Activated gamma-delta T cell (primary cell): ENCODE measurements at places on chromosomes 3 and 15.

DNA sequence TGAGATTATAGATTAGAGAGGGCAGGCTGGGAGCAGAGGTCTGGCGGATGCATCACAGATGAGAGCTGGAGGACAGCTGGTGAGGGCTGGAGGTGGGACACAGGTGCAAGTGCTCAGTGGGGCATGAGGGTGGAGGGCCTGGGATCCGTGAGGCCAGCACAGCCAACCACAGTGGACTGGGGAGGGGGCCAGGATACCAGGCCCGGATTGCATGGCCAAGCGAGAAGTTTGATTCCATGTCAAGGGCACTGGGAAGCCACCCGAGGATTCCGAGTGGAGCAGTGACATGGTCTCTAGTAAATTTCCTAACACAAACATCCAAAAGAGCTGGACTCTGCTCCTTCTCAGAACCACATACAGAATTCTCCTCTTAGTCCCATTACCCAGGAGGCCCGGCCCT lies 44.0 kb upstream of the SLC41A3 start:
- no peak for DNase-seq

- DNase-seq, result no peak
Observed at GRCh38 chr3:102536456-102536855, 101.6 kb downstream of the ZPLD1 start.

DNA sequence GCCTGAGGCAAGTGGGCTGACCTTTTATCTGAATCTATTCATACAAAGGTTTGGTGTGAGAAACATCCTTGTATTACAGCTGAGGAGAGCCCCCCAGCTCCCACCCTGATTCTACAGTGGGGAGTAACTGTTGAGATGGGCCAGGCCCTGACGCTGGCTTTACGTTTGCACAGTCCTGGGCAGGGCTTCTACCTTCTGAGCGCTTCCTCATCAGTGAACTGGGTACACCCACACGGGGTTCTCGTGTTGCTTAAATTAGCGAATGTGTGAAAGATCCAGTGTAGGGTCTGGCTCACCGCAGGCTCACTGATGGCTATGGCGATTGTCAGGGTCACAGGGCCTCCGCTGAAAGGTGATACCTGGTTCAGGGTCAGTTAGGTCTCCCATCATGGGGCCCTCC lies 7.3 kb upstream of the GHRL start:
- no peak for DNase-seq

GRCh38 chr3:181329024-181329423 lies 339.5 kb upstream of the DNAJC19 start:
- DNase-seq, result no peak

DNA sequence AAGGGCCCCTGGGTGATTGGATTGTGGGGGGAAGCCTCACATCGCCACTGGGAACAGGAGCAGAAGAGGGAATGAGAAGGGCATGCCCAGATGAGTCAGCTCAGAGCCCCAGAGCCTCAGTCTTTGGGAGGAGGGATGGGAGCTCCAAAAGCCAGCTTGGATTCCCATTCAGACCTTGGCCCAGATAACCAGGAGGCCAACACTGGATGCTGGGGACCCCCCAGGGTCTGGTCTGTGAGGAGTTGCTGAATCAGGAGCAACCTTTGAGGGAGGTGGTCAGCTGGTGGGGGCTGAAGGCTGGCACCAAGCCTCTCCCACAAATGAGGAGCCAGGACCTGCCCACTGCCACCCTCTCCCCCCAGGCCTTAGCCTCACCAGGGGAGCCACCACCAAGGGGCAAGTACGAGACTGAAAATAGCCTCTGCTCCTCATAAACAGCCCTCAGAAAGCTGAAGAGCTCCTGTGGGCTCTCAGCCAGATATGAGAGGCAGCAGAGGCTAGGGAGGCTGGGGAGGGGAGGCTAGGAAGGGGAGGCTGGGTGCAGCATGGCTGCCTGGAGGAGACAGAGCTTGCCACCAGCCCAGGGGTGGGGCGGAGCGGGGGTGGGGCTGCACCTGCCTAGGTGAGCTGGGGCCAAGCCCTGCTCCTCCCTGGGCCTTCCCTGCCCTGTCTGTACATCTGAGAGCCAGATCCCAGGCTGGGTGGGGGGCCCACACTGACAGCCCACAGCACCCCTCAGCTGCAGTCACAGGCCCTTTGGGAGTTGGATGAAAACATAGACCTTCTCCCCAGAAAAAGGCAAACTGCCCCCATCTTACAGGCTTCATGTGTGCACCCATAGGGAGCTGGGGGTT lies 99.8 kb downstream of the SEC22A start:
- no peak for DNase-seq

GRCh38 chr3:9225268-9225667 lies 24.2 kb downstream of the SRGAP3 start:
- no peak for DNase-seq

DNA sequence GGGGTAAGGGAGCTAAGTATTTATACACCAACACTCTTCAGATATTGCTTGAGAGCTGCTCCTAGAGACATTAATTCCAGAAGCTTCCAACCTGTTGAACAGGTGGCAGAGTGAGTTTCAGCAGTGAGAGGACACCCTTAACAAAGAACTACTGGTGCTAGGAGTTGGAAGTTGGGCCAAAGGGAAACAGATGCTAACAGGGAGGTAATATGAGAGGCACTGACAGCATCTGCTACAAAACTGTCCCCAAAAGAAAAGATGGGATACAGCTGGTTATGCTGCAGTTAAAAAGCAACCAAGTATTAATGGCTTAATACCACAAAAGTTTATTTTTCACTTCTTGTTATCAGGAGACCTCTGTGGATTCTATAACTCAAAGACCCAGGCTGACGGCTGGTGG lies 104.5 kb upstream of the SATB1 start:
- no peak for DNase-seq

GRCh38 chr3:177300039-177300833 lies 103.0 kb upstream of the TBL1XR1 start:
- no peak for DNase-seq

DNA sequence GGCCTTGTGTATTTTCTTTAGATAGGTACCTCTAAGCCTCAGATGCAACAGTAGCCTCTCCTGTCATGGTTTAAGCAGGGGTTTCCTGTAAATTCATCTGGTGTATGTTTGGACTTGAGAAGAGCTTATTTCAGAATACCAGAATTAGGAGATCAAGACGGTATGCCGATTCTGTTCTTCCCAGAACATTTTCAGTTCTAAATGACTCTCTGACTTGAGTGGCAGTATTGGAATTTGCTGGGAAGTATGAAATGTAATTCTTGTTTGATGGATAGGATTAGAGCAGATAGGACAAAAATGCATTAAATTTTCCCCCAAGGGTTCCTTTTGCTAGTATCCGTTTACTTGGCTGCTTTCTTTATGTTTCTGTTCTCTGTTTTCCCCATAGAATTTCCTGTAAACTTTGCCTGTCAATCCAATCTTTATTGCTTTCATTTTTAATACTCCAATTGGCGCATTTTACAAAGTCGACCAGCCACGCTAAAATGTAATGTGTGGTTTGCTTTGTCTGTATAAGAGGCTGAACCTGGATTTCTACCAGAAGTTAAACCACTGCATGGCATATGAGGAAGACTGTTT lies 612.2 kb downstream of the RBMS3 start:
- DNase-seq, result no peak

DNA sequence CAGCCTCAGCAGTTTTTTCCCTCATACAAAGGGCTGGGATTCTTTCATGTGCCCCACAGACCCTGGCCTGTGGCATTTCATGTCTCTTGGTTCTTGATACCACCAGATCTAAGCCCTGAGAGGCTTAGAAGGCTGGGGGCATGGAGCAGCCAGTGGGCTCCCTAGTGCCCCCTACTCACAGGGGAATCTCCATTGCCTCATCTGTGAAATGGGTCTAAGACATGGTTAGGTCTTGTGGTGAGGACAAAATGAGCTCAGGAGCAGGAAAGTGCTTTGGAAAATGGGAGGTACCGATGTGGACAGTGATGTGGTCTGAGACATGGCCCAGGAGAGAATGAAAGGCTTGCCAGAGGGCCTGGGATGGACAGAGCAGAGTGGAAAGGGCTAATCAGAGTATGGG lies 94.3 kb downstream of the SMAD6 start:
- DNase-seq, result no peak

DNA sequence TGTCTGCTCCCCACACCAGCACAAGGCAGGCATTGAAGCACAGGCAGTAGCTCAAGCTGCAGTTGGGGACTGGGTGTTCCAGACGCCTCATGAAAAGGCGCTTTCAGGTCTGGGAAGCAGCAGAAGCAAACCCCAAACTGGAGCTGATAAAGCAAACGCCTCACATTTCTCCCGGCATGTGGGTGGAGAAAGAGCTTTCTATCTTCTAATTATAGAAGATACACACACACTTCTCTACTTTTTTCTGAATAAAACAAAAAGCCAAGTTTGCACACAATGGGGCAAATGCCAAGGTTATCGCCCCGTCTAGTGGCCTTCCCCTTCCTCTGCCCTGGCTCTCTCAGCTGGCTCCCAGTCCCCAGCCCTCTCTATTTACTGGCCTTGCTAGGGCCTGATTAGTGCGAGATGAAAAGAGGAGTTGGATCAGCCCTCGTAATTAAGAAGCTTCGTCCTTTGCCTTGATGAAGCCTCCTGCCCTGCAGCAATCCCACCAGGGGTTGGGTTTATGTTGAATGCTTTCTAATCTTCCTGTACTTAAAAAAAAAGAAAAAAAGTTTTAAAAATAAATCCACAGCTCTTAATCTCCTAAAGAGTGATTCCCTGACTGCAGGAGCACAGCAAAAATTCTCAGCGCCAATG lies 120.2 kb downstream of the MEGF11 start:
- no peak for DNase-seq

DNA sequence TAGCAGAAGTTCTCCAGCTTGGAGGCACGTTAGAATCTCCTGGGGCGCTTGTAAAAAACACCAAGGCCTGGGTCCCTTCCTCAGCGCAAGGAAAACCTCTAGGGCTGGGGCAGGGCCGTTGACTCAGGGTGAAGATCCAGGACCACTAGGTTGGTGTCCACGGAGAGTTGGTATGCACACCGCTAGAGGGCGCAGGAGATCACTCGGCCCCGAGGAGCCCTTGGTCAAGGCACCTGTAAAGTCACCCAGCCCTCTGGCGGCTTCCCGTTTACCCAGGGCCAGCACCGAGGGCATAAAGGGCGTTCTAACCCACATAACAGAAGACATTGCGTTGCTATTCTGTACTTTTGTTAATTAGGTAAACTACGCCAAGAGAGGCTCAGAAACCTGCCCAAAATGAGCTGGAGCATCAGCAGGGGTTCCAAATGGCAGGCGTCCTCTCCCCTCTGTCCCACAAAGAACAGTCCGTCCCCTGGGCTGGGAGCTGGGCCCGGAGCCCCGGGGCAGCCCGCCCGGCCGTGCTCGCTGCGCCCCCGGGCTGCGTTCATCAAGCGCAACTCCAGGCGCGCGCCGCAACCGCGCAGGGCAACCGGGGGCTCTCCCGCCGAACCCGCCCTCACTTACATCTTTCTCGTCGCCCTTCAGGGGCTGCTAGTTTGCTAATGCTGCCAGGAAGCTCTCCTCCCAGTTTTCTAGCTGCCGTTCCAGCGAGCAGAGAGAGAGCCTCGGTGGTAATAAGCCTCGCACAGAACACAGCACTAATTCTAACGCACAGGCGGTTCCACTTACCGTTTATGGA lies 332.1 kb downstream of the ARRDC4 start:
- no peak for DNase-seq

DNA sequence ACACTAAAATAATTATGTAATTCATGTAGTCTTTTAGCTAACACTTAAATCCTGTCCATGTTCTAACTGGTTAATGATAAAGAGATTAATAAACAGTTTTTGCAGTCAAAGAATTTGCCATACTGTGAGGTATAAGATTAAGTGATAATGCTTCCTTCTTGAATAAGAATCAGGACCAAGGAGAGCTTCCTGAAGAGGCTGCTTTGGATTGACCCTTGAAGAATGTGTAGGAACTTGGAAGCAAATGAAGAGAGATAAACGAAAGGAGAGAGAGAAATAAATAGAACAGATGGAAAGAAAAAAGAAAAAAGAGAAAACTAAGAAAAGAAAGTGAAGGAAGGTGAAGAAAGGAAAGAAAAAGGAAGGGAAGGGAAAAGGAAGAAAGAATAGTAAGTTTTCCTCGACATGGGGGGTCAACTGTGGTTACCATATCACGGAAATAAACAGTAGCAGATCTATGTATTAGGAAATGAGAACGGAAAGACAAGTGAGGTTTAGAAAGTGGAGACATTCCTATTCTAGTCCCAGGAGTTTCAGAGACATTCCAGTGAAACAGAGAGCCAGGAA lies 539.8 kb downstream of the FGF12 start:
- no peak for DNase-seq

- no peak for DNase-seq
Observed at GRCh38 chr3:10781981-10782380, 34.0 kb upstream of the SLC6A11 start.

- no peak for DNase-seq
Observed at GRCh38 chr3:32952369-32953077, 1.1 kb downstream of the CCR4 start.

GRCh38 chr3:5231074-5231473 lies 43.6 kb downstream of the EDEM1 start:
- DNase-seq, result no peak

- DNase-seq, result no peak
Observed at GRCh38 chr3:30518872-30519271, 87.5 kb upstream of the TGFBR2 start.

DNA sequence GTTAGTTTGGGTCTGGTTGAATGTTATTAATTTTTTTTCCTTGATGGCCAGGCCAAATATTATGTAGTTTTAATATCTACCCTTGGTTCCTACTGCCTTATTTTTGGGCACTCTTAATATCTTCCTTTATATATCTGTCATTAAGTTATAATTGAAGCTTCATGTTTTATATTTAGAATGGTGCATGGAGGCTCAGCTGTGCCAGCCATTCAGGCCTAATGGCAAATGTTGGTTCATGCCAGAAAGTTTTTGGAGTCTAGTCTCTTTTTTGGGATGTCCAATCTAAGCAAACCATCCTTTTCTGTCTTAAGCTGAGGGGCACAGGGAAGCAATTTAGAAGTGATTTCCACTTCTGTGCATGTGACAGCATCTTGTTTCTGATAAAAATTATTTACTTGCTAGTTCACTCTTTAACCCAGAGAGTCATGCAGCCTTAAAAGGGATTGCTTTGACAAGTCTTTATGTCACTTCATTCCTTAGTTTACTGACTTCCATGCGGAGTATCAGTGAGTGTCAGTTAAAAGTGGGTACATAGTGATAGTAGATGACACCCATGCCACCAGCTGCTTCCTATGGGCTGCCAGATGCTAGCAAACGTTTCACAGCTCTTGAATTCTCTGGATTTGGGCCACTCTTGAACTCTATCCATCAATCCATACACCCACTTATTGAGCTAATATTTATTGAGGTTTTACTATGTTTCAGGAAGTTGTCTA lies 33.0 kb downstream of the MITF start:
- no peak for DNase-seq

- no peak for DNase-seq
Observed at GRCh38 chr3:50164984-50165909, 10.1 kb downstream of the SEMA3F start.

GRCh38 chr3:63753567-63753966 lies 65.5 kb upstream of the C3orf49 start:
- no peak for DNase-seq

- no peak for DNase-seq
Observed at GRCh38 chr3:114375608-114376421, 82.0 kb downstream of the TIGIT start.
